ENCODE measurements at places on chromosomes 2 and 18. TPM values are rescaled to one million over a fixed set of nuclear protein-coding genes. Genes with fewer than 3 reads are reported as not detected.

DNA sequence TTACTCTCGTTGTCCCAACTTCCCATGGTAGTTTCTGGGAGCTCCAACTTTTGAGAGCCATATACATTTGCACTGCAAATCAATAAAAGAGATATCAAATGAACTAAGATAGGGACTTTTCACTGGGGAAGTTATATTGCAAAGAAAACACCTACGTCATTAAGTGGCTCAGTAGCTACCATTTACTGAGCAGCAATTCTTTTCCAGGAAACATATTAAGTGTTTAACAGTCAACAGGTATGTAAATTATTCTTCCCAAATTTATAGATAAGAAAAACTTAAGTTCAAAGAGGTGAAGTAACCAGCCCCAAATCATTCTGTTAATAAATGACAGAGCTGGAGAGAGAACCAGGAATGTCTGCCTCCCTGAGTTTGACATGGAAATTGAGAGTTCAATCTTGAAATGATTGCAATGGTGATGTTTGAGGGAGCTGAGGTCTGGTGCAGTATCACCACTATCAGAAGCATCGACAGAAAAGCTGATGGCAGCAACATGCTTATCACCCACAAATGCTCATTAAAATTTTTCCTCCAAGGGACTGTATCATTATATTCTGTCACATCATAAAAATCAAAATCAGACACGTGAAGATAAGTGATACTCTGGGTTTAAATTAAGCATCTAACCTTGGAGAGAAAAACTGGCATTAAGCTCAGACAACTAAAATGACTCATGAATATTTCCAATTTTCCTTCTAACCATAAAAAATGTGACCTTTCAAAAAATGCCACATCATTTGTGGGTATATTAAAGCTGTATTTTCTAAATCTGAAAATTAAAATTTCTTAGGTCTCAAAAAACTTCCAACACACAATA, 43.4 kb downstream of the GAREM1 start:
- DNase-seq = no peak

GRCh38 chr18:63972002-63972376, 2.1 kb downstream of the SERPINB8 start:
- DNase-seq = no peak

DNA sequence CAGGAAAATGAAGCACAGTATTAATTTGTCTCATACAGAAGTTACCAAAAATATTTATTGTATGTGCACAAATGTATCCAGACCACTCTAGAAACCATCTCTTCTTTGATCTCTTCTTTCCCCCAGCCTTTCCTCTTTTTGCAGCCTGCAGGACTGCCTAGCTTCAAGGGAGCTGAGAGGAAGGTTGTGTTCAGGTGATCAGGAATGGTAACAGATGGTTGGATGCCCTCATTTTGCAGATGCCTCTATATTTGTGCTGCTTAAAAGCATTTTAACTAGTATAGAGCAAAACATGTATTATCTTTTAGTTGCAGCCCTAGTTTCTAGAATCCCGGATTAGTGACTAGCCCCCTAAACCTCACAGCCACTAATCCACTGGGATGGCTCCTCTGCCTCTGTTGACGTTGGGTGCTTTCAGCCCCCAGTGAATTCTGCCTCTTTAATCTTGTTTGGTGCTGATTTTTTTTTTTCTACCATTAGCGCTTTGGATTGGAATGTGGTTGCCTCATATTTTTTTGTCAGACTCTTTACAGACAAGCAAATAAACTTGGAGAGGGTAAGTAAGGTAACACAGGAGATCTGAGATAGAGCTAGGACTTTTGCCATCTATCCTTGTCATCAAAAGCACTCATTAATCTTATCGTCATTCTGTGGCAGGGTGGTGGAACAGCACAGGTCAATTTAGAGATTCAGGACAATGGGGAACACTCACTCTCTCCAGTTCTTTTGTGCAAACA, 103.8 kb upstream of the NDUFV2 start:
- DNase-seq = no peak

DNA sequence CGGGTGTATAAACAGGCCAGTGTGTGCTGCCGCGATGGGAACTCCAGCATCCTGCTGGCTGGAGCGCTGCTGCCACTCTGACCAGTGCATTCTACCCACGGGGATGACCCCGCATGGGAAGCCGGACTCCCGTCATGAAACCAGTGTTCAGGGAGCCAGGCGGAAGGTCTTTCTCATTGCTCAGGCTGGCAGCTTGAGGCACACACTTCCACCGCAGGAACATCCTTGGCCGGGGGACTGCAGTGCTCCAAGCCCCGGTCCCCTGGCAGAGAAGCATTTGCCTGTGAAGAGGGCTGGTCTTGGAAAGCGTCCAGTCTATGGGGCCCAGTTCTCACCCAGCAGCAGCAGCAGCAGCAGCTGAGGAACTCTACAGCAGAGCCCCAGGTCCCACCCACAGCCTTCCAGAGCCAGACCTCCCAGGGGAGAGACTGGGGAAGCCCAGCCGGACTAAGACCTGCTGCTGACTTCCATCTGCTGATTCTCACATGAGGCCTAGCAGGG, 235.9 kb downstream of the KLHL29 start:
- no peak for DNase-seq

DNA sequence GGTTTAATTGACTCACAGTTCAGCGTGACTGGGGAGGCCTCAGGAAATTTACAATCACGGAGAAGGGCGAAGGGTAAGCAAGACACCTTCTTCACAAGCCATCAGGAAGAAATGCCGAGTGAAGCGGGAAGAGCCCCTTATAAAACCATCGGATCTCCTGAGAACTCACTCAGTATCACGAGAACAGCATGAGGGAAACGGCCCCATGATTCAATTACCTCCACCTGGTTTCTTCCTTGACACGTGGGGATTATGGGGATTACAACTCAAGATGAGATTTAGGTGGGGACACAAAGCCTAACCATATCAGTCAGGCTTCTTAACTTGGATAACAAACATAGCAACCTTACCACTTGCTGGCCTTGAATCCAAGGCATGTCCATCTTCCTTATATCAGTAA, 289.0 kb upstream of the STON1 start:
- no peak for DNase-seq

DNA sequence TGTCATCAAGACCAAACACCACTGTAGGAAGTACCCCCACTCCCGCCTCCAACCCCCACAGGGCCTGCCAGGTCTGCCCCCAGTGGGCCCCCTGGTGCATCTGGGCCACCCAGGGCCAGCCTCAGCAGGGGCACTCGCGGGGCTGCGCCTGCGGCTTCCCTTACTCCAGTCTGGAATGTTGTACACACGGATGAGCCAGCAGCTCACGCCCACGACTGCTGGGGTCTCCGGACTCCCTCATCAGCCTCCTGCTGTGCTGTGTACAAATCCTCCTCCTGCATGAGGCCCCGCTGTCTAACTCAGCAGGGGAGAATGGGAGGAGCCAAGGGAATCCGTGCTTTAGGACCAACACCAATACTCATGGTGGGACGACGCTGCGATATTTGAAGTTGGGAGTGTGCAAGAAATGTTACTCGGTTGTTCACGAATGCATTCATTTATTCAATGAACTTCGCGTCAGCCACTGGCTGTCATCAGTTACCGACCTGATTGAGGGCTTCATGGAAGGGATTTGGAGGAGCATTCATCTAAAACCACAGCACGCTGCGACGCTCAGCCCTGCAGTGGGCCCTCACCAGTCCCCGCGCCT, 654 bp upstream of the ASB1 start:
- DNase-seq = no peak

GRCh38 chr2:169778446-169778845, 20.2 kb upstream of the SSB start:
- no peak for DNase-seq

GRCh38 chr2:235910067-235910466, 258.1 kb downstream of the GBX2 start:
- DNase-seq = no peak

GRCh38 chr2:43717322-43717721, 41.1 kb upstream of the C1GALT1C1L start:
- no peak for DNase-seq

SLC8A1 gene
- 0.19 TPM for total RNA-seq
